ENCODE measurements at places on chromosomes 1 and 21.

DNA sequence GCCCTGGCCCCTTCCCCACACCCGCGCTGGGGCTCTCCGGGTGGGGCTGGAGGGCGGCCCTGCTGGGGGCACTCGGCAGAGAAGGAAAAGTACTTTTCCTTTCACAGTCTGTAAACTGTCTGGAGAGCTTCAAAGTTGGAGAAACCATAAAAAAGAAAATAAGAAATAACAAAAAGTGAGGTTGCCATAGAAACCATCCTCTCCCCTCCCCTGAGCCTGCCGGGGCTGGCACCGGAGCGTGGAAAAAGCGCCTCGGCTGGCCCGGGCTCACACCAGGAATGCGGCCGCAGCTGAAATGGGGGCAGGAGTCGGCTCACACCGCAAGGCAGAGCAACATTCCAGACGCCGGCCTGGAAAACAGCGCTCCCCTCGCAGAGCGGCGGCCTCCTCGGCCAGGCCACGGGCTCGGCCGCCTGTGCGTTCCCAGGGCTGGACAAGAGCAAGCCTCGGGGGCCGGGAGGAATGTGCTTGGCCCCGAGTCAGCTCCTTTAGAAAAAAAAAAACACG lies 69.2 kb downstream of the MORN1 start:
- DNase-seq = no peak

GRCh38 chr1:154431586-154432373 lies 26.6 kb downstream of the IL6R start:
- peak; percentile 88 for DNase-seq

DNA sequence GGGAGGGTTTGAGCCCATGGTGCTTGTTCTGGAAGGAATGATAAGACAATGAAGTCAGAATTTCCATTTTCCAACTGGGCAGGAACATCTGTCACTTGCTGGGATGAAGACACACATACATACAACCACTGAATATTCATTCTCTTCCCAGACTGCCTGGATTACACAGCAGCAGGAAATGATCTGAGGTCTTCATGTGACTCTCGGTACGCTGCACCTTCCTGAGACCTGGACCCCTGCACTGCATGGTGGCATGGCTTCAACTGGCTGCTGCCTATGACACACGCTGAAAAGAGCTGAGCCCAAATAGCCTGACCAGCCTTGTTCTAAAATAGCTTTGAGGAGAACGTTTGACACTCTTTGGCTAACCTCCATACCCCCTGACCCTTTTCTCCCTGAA lies 150.6 kb downstream of the GABPA start:
- no peak for DNase-seq

DNA sequence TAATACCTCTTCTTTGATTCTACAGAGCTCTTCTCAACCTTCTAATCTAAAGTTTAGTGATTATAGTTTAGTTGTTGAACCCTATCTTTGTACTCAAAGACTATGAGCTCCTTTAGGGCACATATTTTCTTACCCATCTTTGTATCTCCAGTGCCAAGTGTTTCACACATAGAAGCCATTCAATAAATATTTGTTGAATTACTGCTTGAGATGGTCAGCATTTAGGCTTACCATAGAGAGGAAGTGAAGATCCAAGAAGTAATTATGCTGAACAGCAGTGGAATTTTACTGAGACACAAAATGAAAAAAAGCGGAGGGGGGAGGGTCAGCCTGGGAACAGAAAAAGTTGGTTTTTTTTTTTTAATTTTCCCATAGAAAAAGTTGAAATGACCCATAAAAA lies 21.9 kb downstream of the PIK3R3 start:
- DNase-seq = no peak

- DNase-seq = no peak
Observed at GRCh38 chr21:32256873-32257620, 21.8 kb downstream of the MIS18A start.

DNA sequence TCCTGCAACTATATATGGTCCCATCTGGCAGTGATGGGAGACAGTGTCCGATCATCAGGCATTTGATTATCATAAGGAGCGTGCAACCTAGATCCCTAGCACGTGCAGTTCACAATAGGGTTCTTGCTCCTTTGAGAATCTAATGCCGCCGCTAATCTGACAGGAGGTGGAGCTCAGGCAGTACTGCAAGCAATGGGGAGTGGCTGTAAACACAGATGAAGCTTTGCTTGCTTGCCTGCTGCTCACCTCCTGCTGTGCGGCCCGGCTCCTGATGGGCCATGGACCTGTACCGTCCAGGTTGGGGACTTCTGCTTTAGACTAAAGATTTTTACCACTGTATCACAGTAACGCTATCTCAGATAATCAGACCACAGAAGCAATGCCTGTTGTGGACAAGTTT lies 63.8 kb downstream of the TGFB2 start:
- no peak for DNase-seq

All from epithelial cell of prostate (primary cell).